G401 (cell line): ENCODE measurements at places on chromosomes 13 and 19.

DNA sequence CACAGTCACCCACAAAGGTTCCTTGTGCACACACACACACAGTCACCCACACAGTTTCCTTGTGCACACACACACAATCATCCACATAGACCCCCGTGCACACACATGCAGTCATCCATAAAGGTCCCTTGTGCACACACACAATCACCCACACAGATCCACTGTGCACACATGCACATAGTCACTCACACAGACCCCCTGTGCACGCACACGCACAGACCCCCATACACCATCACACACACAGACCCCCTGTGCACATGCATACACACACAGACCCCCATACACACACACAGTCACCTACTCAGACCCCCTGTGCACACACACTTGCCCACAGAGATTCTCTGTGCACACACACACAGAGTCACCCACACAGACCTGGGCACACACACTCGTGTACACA, 107.1 kb downstream of the HSPH1 start:
- DNase-seq, result no peak

DNA sequence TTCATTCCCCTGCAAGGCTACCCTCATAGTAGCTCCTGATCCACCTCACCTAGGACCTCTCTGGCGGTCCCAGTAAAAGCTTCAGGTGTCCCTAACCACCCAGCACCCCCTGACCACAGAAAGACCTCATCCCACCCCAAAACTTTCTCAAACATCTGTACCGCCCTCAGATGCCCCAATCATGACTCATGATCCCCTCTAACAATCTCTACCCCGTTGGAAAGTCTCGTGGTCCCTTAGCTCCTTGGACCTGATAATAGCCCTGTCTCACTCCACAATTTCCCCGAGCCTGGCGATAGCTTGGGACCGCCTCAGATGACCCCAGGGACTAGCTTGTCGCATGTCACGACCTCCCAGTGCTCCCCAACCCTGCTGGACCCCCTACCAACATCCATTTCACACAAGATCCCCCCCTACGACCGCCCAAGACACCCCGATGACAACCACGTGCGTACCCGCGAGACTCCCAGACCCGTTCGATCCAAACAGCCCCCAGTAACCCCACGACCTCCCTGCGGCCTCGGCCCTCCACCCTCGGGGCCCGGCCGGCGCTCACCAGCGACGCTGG, 450 bp downstream of the NDUFA11 start:
- no peak for DNase-seq

DNA sequence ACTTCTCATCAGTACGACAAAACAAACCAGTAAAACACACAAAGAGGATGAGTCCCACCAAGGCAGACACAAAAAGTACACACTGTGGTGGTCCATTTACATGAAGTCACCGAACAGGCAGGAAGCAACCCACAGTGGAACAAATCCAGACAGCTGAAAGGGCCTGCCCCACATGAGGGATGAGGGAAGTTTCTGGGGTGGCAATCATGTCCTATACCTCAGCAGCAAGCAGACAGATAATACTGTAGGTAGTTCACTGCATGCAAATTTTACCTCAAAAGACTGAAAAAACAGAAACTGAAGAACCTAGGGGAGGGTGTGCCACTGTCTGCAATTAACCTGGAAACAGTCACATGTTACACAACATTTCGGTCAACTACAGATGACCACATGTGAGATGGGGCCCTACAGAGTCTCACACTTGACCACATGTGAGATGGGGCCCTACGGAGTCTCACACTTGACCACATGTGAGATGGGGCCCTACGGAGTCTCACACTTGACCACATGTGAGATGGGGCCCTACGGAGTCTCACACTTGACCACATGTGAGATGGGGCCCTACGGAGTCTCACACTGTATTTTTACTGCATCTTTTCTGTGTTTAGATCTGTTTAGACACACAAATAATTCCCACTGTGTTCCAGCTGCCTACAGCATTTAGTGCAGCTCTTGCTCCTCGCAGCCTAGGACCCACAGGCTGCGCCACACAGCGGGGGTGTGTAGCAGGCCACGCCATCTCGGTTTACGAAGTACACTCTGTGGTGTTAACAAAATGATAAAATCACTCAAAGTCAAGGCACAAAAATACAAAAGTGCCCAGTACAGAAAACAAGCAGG, 22.2 kb downstream of the PCID2 start:
- no peak for DNase-seq

GRCh38 chr13:34076319-34076718, 258.4 kb downstream of the RFC3 start:
- no peak for DNase-seq

GRCh38 chr13:72932250-72932649, 126.6 kb upstream of the KLF5 start:
- no peak for DNase-seq
